ENCODE measurements at places on chromosomes 1 and 21.

GRCh38 chr1:3105167-3105863 lies 36.3 kb downstream of the PRDM16 start:
- no peak for DNase-seq

- no peak for DNase-seq
Observed at GRCh38 chr1:53023546-53023945, 38.5 kb upstream of the PODN start.

DNA sequence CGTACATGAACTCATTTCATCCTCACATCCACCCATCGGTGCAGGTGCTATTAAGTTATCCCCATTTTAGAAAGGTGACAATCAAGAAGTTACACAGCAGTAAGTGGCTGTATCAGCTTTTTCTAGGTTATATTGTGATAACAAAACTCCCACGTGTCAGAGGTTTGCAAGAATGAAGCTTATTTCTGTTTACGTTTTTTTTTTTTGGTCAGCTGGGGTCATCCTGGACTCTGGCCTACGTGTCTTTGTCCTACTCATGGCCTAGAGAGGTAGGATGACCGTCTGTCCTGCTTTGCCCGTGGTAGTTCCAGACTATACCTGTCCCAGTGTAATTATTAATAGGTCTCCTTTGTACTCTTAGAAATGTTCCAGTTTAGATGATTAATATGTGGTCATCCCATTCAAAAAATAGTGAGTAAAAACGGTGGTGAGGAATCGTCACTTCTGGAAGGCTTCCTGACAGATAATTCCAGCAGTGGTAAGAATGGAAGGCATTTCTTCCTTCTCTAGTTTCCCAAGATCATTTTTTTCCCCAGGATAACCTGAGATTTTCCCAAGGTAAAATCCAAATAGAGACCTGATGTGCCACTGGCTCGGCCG lies 64.2 kb upstream of the KIF26B start:
- DNase-seq = no peak

DNA sequence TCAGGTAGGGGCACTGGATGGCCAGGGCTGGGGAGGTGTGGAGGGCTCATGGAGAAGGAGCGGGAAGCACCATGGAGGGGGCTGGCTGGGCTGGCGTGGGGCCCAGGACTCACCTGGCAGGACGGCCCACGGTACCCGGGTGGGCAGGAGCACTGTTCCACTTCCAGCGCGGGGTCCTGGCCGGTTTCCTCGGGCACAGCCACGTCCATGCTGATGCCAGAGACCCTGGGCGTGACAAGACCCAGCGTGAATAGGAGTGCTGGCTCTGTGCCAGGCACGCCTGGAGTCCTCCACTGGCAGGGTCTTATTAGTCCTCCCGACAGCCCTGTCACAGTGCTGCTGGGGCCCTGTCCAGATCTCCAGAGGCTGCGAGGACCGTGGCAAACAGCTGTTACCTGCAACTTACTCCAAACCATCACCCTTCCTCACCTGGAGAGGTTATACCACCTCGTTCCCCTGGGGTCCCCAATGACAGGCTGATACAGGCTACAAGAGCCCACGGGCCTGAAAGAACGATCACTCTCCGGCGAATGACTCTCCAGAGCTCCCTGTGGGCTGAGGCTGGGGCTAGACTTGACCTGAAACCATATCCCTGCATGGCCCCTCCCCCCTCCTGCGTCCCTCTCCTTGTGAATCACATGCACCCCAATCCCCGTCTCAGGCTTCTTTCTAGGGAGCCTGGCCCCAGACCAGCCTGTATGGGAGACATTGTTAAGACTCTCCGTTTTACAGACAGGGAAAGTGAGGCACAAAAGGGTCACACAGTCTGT lies 62.1 kb downstream of the HSPG2 start:
- DNase-seq = no peak

DNA sequence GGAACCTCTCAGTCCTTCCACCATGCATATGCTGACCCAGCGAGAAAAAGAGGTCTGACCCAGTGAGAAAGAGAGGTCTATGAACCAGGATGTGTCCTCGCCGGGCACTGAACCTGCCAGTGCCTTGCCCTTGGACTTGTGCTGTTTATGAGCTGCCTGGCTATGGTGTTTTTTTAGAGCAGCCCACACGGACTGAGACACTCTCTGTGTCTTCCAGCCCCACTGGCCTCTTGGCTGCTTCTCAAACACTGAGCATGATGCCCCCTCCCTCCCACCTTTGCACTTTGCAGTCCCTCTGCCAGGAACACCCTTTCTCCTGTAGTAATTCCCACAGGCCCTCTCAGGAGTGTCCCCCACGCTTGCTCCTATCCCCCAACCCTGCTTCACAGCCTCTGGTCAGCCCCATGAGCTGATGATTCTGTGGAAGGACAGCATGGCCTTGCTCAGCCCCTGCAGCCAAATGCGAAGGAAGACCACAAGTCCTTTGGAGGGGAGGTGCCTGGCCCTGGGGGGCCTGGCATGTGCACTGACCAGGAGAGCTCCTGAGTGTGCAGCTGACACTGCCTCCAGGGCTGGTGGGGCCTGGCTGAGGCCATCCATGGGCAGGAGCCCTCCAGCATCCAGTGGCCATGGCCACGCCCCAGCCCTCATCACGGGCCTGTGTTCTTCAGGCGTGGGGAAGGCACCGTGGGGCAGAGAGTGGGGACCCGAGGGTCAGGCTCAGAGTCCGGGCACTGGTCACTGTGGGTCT lies 23.8 kb downstream of the WNT3A start:
- DNase-seq = no peak

All from testis (tissue), 5 donors.